ENCODE measurements at places on chromosomes 5 and 9.

GRCh38 chr9:107251756-107252322, 31.2 kb upstream of the RAD23B start:
- no peak for DNase-seq

DNA sequence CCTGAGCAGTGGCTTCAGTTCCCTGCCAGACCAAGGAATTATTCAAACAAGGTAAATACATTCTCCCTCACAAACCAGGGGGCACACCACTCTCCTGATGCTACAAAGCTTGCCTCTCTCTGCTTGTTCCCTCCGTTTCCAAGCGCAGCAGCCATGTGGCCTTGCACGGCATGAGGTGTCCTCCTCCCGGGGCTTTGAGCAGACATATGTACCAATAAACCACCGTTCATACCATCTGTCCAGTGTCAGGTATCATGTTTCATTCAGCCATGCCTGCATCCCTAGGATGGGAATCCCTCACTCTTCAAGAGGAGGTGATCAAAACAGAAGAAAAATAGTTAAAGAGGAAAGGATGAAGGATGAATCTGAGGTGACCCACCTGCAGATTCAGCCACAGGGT, 282.7 kb downstream of the ENC1 start:
- DNase-seq, result no peak

DNA sequence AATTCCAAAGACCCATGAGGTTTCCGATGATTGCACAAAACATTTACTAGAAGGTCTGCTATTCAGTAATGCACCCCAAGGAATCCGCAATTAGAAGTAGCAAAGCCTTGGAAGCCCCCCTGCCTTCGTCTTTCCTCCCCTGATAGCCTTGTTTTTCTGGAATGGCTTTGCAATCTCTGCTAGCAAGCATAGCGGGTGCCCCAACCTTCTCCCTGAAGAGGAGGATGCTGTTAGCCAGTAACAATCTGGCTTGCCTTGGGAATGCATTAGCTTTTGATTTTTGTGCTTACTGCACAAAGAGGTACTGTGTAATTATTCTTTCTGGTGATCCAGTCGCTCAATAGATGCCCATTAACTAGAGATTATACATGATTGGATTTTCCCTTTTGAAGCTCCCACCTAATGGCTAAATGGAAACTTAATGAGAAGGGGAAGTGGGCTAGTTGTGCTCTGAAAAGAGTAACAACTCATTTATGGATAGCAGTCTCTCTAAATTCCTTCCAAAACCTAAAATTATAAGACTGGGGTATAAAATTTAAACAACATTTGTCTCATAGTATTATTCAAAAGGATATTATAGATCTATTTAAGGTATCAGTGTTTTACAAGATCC, 91.6 kb downstream of the FBXW11 start:
- no peak for DNase-seq

DNA sequence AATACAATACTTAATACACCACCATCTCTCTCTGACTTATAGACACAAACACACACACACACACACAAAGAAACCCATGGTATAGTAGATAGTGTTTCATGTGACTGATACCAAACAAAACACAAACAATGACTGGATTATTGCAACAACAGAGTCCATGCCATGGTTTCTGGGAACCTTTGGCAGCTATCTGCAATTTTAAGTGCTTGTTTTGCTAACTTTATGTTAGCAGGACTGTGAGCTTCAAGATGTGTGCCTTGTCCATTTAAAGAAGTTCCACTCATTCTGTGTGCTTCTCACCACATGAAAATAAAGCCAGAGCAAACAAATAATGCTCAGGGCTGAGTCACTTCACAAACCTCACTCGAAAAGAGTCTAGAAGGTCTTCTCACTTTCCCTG, 15.1 kb upstream of the LURAP1L start:
- no peak for DNase-seq

- no peak for DNase-seq
Measured at GRCh38 chr5:73851471-73852181, 225.6 kb downstream of the ARHGEF28 start.

DNA sequence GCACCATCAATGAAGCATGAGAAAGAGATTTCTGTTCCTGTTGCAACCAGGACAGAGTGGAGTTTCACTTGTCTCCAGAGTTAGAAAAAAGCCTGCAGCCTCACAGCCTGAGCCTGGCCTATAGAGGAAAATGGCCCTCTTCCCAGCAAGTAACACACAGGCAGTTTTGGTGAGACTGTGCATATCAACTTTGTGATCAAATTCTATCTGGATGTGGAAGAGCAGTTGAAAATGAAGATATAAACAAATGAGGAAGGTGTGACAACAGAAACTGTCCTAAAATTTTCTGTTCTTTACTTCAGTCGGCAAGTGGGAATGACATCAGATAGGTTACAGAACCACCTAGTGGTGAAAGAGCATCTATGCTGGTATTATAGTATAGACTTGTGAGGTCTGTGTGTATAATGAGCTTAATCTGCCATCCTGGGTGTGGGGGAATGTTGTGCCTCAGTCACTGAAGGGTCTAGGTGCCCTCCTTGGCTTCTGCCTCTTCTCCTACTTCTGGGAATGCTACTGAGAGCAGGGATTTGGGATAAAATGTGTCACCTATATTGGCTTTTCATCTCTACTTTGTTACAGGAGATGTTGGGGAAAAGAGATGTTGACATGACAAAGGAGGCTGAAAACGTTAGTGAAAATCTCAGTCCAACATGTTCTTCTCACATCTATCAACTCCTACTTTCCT, 28.2 kb downstream of the YIPF5 start:
- peak; percentile 11 for DNase-seq

GRCh38 chr9:131625508-131625787, 80.1 kb downstream of the PRRT1B start:
- no peak for DNase-seq

DNA sequence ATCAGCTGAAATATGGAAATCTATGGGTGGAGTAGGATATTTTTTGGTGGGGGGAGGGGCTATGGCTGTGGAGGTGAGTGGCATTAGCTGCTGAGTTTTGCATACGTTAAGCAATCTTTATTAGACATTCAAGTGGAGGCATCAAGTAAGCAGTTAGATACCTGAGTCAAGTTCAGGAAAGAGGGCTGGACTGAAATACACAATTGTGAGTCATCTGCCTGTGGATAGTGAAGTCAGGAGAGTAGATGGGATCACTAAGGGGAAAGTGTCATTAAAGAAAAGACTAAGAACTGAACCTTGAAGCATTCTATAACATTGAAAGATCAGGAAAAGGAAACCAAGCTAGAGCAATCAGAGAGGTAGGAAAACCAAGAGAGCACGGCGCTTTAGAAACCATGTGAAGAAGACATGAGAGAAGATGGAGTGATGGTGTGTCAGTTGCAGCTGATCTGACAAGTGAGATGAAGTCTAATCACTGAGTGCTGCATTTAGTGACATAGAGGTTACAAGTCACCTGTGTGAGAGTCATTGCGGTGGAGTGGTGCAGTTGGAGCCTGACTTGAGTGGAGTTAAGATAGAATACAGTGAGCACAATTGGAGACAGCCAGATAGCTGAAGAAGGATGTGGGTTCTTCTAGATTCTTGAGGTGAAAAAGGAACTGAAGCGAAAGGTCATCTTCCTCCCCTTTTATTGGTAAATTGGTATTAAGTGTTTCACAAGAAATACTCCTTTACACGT, 88.7 kb downstream of the PIP5K1B start:
- no peak for DNase-seq

- DNase-seq, result no peak
Measured at GRCh38 chr5:157485811-157486210, 25.8 kb downstream of the NIPAL4 start.

- DNase-seq, result no peak
Measured at GRCh38 chr9:123725389-123725788, 204.5 kb downstream of the DENND1A start.

- no peak for DNase-seq
Measured at GRCh38 chr5:12277504-12278192, 373.4 kb upstream of the CTNND2 start.

- no peak for DNase-seq
Measured at GRCh38 chr5:124333298-124333979, 413.0 kb downstream of the ZNF608 start.

GRCh38 chr5:160023007-160023907, 14.3 kb downstream of the TTC1 start:
- DNase-seq, result no peak

- DNase-seq, result no peak
Measured at GRCh38 chr5:123875561-123876275, 363.7 kb downstream of the CSNK1G3 start.

DNA sequence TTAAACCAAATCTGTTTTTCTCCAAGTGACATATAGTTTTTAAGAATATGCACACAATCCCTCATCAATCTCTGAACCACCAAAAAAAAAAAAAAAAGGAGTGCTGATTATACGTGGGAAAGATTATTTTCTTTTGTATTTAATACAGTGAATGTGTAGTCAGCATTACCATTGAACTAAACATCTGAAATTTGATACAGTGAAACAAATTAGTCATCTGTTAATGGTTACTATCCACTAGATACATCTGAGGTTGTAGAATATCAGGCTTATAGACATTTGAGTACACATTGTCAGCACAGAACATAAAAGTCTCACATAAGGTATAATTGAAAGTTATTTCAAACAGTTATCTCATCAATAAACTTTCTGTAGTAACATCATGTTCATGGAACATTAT, 87.0 kb downstream of the SLF1 start:
- DNase-seq, result no peak

DNA sequence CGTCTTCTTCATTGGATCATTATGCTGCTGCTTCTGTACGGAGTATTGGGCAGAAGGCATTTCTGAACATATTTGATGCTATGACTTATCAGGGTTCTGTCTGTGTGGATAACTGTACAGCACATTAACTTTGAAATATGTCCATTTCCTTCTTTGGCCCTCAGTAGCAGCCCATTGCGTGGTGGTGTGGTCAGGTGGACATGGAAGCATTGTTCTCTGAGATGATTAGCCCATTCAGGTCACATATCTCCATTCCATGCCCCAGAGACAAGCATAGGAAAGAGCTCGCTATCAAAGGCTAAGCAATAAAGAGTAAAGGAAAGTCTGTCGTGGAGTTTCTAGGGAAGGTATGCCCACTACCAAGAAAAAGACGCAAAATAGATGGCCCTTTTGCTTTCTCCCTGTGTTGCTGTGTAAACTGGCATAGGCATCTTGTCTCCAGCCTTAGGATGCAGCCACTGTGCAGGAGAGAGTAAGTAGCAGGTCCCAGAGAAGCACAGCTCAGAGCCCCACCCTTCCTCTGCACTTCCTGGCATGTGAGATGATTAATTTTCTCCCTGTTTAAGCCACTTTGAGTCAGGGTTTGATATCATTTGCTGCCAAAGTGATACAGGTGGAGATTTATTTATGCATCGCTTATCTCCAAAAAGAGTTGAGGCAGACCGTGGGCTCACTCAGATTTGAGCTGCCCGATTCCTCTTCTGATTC, 221.9 kb downstream of the PDZD2 start:
- DNase-seq, result no peak

DNA sequence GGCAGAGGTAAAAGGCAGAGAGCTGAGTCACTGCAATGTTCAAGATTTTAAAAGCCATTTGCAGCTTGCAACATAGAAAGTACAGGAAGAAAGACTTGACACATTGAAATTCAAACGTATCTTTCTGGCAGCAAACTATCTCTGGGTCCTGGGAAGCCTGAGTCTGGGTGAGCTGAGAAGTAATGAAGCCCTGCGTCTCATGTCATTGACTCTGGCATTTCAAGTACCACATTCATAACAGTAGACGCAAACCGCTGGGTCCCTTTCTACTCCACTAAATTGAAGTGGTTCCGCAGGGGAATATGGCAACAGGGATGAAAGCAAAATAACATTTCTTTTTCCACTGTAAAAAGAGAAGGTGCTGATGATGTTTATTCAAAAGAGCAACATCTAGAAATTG, 694.3 kb downstream of the BRINP1 start:
- DNase-seq, result no peak

- peak; percentile 18 for DNase-seq
Measured at GRCh38 chr5:61386045-61386800, 54.2 kb downstream of the ZSWIM6 start.

DNA sequence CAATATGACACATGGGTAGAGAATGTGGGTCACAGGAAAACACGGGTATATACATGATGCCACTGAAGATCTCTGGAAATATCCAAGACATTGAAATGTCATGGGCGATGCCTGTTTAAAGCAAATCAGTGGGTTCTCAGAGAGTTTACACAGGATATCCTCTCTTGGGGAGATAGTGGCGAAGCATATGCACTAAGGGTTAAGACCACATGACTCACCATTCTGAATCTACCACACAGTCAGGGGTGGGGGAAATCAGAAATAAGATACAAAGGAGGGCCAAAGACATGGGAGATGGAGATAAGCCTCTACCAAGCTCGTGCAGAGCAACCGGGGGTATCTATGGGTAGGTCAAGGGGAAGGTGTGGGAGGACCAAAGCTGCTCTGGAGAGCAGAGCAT, 58.8 kb downstream of the SH3PXD2B start:
- no peak for DNase-seq

GRCh38 chr9:21778304-21778703, 24.1 kb upstream of the MTAP start:
- DNase-seq, result no peak

GRCh38 chr5:107319901-107320300, 350.8 kb downstream of the EFNA5 start:
- no peak for DNase-seq

- no peak for DNase-seq
Measured at GRCh38 chr5:14956423-14957046, 85.0 kb upstream of the ANKH start.

DNA sequence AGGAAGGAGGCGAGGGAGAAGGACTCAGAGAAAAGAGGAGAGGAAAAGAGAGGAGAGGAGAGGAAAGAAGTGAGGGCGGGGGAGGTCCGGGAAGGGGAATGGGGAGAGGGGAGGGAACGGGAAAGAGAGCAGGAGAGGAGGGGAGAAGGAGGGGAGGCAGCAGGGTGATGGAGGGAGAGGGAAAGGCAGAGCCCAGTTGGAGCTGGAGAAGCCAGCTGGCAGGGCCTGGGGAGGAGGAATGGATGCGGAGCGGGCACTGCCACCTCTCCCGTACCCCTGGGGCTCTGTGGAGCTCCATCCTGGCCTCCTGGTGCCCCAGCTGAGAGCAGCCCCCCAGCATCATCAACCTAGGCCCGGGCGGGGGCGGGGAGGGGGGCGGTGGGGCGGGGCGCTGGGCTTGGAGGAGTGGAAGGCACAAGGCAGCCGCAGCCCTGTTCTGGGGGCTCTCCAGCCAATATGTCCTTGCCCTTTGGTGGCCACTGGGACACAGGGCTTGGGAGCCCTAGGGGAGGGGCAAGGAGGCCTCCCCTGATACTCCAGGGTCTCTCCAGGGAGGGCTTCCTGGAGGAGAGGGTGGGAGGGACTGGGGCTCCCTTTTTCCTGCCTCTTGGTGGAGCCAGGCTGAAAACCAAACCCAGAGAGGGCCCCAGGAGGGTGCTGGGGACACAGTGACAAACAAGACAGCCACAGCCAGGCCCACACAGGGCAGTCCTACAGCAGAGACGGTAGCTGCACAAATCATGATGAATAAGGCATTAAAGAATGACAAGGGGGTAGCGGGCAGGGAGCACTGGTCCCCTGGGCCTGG, 123.7 kb downstream of the C9orf50 start:
- DNase-seq, result peak; percentile 67
